Stimulated activated CD8-positive, alpha-beta memory T cell treated with anti-CD3 and anti-CD28 coated beads, Interleukin-4, amount 100 ng/mL, for 1 hour (primary cell): ENCODE measurements at places on chromosomes 3 and 15.

- no peak for DNase-seq
Observed at GRCh38 chr15:68525815-68526214, 53.0 kb upstream of the CORO2B start.

- DNase-seq, result no peak
Observed at GRCh38 chr3:196202516-196202970, 8.7 kb downstream of the ZDHHC19 start.

DNA sequence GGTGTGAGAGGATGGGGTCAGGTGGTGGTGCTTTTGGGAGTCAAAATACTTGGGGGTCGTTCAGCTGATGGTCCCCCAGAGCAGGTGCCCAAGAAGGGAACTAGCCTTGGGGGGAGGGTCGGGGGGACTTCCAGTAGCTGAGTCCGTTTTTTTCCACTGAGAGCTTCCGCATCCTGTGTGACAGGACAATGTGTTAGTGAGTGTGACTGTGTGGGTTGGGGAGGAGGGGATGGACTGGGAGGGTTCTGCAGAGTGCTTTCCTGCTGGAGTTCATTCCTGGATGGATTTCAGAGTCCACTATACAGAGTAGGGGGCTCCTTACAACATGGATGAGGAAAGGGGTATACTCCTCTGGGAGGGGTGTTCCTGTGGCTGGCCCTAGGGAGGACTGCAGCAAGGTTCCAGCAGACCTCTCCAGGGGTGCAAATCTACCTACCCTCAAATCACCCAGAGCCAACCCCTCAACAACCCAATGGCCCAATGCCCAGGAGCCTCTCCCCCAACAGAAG is 601 bp upstream of the HYAL2 start:
- DNase-seq, result no peak

GRCh38 chr15:85766001-85766831 is 28.5 kb downstream of the KLHL25 start:
- no peak for DNase-seq

DNA sequence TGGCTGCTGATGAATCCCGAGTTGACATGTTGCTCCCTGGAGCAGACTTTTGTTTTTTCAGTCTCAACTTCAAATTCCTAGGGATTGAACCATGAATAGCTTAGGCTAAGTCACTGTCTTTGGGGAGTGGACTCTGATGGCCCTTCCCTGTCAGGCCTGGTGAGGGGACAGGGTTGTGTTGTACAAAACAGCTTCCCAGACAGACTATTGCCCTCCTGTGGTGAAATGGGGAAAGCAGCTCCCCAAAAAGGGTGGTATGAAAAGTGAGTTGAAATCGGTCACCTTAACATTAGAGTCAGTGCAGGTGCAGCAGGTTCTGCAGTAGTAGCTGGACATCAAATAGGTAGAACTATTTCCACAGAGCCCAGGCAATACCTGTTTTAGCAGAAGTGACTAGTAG is 775.6 kb downstream of the ROBO2 start:
- DNase-seq, result no peak

GRCh38 chr15:92492551-92493115 is 99.0 kb downstream of the ST8SIA2 start:
- no peak for DNase-seq

DNA sequence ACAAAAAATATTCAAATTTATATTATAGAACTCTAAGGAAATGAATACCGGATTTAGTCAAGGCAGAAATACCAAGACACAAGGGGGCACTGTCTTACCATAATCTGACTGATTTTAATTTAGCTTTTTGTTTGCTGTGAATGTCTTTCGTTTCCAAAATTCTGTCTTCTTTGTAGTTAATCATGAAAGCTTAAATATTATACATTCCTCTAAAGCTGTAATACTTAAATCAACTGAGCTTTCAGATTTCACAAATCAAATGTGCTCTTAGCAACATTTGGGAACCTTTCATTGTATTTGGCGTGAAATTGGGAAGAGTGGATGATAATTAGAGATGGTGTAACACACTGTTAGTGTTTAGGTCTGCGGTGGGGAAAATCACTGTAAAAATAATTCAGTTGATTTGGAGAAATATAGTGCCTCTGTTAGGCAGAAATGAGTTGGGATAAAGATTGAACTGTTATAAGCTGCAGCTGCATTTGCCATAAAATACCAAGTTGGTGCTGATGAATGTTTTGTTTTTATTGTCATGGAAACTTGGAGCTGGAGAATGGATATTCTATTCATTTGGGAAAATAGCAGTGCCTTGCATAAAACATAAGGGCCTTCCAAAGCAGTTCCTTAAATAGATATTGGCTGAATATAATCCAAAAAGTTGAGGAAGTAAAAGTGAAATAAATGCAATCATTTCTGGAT is 228.2 kb downstream of the TCF12 start:
- DNase-seq, result no peak

DNA sequence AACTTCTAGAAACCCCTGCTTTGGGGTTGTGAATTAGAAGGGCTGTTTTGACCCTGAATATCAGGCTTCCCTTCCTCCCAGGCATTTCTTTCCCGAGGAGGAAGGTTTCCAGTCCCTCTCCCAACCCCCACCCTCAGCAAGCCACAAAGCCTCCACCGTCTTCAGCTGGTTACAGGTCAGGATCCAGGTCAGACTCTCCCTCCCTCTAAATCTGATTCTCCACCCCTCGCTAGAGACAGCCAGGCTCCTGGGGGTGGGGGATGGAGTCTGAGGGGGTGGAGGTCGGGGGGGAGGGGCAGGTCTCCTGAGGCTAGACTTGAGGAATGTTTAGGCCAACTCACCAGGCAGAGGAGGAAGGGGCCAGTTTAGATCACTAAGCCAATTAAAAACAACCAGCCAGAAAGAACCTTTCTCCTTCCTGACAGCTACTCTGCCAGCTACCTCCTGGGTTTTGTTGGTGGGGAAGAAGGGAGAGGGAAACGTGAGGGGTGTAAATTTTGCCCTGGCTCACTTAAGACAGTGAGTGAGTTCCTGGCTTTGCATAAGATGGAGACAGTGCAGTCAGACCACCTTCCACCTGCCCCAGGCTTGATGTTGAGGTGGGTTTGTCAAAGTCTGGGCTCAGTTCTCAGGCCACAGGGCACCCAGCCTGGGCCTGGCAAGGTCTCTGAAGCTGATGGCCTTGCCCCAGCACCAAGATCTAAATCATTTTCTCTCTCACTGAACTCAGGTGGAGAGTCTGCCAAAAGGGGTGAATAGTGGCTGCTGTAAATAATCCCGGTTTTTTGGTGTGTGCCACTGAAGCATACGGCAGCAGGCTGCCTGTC is 19.5 kb downstream of the BMF start:
- DNase-seq, result no peak

DNA sequence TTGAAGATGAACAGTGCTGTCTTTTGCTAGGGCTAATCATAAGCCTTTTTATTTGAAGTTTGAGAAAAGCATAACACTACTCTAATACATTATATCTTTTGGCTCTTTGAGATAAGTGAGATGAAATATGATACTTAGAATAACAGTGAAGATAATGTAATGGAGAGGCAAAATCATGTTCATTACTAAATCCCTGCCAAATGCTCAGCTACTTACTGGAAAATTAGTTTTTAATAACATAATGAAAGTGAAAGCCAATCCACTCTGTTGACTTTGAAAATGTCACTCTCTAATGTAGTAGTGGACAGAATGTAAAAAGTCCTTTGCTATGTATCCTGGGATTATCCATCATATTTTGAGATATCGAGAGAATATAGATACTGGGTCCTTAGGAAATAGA is 35.9 kb upstream of the MYH15 start:
- no peak for DNase-seq

DNA sequence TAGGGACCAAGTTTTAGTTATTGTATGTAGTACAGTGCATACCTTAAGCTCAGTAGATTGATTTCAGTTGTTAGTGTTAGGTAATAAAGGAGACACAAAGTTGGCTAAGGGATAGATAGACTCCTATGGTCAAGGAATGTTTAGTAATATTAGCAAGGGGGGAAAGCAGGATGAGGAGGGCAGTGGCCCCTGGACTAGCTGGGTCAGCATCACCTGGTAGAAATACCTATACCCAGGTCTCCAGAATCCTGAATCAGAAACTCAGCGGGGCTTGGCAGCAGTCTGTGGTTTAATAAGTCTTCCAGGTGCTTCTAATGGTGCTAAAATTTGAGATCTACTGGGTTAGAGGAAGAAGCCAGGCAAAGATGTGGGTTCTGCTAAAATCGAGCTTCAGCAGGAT is 35.0 kb downstream of the BBX start:
- no peak for DNase-seq

- no peak for DNase-seq
Observed at GRCh38 chr3:52839892-52840545, 5.2 kb upstream of the MUSTN1 start.

DNA sequence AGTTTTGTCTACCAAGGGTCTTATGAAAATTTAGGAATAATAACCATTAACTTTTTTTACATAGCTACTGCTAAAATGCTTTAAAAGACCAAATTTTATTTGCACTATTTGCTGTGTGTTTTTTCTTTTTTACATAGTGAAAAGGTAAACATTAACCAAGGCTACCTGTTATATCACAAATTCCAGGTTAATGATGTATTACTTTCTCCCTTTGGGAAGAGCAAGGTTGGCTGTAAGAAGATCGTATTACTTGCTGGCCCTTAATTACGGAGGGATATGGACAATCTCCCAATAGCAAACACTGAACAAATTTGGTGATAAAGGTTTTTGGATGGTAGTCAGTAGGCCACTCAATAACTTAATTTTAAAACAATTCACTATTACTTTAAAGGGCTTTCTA is 22.4 kb downstream of the LRRC58 start:
- DNase-seq, result no peak

DNA sequence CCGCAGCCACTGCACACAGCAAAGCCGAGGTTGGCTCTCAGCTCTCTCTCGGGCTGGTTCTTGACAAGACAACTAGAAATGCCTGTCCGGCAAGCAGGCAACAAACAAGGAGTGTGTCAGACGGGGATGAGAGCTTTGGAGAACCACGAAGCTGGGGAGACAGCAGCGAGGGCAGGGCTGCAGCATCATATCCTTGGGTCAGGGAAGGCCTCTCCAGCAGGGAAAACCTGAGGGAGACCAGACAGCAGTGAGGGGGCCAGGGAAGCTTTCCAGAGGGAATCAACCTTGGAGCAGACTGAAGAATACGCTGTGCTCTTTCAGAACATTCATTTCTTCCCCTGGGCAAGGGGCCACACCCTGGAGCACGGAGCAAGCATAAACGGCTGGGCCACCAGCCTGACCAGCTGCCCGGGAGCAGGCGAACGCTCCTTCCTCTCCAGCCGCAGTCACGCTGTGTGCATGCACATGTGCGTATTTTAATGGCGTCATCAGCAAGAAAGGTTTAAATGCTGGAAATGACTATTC is 58.7 kb downstream of the CHSY1 start:
- DNase-seq, result no peak

- no peak for DNase-seq
Observed at GRCh38 chr3:18501679-18502343, 76.7 kb upstream of the SATB1 start.

- no peak for DNase-seq
Observed at GRCh38 chr3:42202217-42202865, 63.6 kb downstream of the CCK start.

- no peak for DNase-seq
Observed at GRCh38 chr3:66499881-66500575, 794 bp downstream of the LRIG1 start.

- DNase-seq, result no peak
Observed at GRCh38 chr3:103306104-103306503, 871.3 kb downstream of the ZPLD1 start.

DNA sequence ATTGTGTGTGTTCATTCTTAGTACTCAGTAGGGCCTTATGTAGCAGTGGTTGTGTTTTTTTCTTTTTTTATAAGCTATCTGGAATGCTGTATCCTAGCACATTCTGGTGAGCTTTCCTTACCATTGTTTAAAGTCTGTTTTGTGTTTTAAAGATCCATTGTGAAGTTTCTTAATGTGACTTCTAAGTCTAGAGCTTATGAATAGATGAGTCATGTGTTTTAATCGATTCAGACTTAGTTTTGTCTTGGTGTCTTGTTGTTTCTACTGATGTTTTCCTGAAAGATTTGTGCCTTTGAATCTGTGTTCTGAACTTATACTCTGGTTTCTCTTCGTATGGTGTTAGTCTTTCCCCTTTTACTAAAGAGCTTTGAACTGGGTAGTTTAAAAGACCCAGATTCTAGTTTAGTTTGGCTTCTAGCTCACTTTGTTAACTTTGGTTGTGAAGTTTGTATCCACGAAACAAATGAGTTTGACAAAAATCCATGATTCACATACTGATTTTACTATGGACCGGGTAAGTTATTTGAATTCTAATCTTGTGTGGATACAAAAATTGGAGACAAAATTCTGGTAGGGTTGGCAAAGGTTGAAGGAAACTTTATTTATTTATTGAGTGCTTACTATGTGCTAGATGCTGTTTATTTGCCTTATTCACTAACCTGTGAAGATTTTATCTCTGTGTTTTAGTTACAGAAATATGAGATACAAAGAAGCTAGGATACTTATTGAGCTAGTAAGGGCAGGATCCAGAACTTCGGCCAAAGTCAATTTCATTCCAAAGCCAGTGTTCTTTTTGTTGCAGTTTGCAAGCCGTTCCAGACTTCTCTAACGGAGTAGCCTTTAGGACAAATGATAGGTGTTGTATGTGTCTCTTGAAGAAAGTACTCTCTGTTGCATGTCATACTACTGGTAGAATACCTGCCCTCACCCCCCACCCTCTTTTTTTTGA is 24.8 kb downstream of the AKAP13 start:
- no peak for DNase-seq

GRCh38 chr3:170500995-170501394 is 82.3 kb downstream of the CLDN11 start:
- no peak for DNase-seq

- DNase-seq, result no peak
Observed at GRCh38 chr3:155303540-155304097, 10.1 kb upstream of the STRIT1 start.

GRCh38 chr15:63371297-63371918 is 10.2 kb downstream of the CA12 start:
- no peak for DNase-seq

- DNase-seq, result no peak
Observed at GRCh38 chr15:82890338-82890994, 62.1 kb downstream of the HOMER2 start.

GRCh38 chr3:125322166-125322565 is 53.0 kb downstream of the ZNF148 start:
- DNase-seq, result no peak

GRCh38 chr3:60972599-60972998 is 278.7 kb downstream of the FHIT start:
- DNase-seq, result no peak
